Gastrocnemius medialis (tissue), 4 donors: ENCODE measurements at places on chromosomes 12 and 14. TPM values are rescaled to one million over a fixed set of nuclear protein-coding genes. Genes with fewer than 3 reads are reported as not detected.

POTEG gene
- not detected for total RNA-seq

DNA sequence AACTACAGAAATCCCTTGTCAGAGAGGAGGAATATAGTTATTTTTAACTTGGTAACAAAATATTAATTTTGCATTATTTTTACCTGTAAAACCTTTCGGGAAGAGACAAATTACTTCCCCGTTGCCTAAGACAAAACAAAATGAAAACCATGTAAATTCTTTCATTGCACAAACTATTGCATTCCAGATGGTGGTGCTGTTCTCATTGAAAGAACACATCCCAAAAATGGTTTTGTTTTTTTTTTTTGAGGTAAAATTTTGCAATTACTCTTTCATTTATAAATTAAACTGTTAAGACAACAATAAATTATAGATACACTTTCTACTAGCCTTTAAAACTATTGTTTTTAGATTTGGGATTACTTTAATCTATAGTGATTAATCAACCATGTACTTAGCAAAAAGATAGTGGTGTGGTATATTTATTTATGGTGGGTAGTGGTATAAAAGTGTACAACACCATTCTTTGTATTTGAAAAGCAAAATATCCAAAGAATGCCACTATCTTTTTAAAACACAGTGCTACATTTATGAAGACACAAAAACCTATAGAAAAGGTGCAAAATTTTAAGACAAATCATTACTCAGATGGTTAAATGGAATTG is 115.5 kb downstream of the SLC38A1 start:
- H3K36me3 ChIP-seq: no peaks in the 10 kb centered on the region
- no peak overlapping the region for H3K4me3 ChIP-seq
- DNase-seq: no peak
- no peaks in the 10 kb centered on the region for H3K4me1 ChIP-seq

- H3K4me3 ChIP-seq: no peak overlapping the region
- no peak for DNase-seq
- peaks cover 40% of the 10 kb centered on the region for H3K36me3 ChIP-seq
- no peaks in the 10 kb centered on the region for H3K27me3 ChIP-seq
- no peak overlapping the region for H3K27ac ChIP-seq
Observed at GRCh38 chr14:88614218-88614907, 51.5 kb downstream of the ZC3H14 start.

STXBP6 gene
- 4.9 TPM for total RNA-seq

GRCh38 chr12:100826323-100826722 is 31.7 kb downstream of the ANO4 start:
- no peak overlapping the region for H3K4me3 ChIP-seq
- no peak for DNase-seq
- no peak overlapping the region for H3K27ac ChIP-seq
- no peaks in the 10 kb centered on the region for H3K4me1 ChIP-seq

- H3K4me1 ChIP-seq: no peaks in the 10 kb centered on the region
- H3K4me3 ChIP-seq: no peak overlapping the region
- H3K36me3 ChIP-seq: no peaks in the 10 kb centered on the region
- no peak overlapping the region for H3K27ac ChIP-seq
Observed at GRCh38 chr12:3574986-3575385, 84.0 kb downstream of the PRMT8 start.
